Retina (tissue), 1 donor: ENCODE measurements at places on chromosomes 1 and 21.

DNA sequence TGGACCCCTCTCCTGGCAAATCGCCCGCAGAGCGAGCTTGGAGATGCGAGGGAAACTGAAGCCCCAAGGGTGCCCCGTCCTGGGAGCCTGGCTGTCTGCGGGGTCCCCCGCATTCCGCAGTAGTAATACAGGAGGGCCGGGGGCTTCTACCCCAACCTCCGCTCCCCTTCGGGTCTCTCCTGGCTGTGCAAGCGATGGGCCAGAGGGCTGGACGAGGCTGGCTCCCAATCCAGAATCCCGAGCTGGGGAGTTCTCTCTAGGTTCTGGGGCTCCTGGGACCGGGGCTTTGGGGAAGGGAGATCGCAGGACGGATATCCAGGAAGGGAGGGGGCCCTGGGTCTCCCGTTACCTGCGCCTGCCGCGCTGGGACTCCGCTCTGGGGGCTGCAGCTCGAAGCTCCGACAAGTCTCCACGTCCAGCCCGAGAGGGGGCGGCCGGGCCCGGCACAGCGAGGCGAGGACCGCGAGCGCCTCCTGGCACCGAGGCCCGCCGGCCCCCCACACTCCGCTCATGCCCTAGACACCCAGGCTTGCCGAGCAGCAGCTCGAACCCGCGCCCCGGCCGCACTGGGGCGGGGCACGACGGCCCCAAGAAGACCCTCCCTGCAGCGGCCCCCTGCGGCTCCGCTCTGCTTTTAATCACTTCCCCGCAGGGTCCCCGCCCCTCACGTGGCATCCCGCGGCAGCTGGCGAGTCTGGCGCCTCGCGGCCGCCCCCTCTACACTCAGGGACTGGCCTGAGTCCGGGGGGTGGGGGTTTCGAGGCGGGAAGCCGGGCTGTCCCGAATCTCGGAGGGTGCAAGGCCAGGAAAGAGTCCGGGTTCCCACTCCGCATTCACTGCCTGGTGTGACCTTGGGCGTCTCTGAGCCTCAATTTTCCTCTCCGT, at the start of gene SYT6:
TSS of gene SYT6 (minus strand) at position 609 of the 885 bp plus-strand sequence. CDS start at position 512, 97 bp downstream.
- peak; percentile 64 for DNase-seq

DNA sequence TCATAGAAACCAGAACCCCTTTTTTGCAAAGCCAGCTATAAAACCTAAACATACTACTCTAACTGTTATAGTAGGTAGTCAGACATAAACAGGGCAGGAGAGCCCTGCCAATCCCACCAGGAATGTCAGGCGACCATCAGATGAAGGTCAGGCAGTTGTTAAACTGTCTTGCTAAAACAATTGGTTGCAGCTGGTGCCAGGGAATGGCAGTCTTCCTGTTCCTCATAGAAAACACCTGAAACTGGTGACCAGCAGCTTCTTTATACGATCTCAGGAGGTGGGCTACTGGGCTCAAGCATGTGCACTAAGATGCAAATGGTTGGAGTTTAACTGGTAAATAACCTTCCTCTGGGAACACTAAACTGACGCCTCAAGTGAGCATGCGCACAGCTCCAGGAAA, 224.1 kb downstream of the COL11A1 start:
- DNase-seq = no peak

DNA sequence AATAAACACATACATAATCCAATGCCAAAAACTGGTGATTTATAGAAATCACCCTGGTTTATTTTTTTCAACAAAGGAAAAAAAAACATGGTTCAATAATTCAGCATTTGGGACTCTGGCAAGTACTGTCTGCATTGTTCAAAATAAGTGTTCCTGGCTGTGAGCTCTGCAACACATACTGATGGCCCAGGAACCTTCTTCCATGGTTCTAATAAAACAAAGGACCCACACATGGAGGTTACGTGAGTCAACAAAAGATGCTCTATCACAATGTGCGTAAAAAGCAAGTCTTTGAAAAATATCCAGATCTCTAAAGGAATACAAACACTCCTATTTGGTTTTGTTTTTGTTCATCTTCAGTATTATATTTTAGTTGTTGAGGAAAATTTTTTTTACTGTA, 37.9 kb upstream of the C1orf198 start:
- no peak for DNase-seq

DNA sequence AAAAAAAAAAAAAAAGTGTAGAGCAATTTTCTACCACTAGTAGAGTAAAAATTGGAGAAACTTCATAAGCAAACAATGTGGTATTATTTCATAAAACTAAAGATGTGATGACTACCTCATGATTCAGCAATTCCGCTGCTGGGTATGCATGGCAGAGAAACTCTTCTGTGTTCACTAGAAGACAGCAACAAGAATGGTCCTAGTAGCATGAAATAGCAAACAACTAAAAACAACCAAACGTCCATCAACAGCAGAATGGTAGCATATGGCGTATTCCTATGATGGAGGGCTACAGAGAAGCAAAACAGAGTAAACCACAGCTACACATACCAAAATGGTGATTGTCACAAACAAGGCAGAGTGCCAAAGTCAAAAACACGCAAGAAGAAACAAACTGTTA, 18.9 kb downstream of the HTR1D start:
- DNase-seq = no peak

DNA sequence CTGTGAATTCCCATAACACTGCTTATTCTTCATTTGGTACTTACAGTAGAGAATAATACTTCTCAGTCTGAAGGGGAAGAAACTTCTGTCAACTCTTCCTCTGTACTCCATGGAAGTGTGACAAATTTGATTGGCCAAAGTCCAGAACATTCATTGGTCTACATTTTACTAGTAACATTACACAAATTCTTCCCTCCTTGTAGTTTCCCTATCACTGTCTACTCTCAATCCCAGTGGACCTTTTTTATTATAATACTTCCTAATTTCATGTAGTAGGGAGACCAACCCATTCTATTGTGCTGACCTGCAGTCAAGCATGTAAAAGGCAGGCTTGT, 74.7 kb downstream of the ALG6 start:
- DNase-seq = no peak

DNA sequence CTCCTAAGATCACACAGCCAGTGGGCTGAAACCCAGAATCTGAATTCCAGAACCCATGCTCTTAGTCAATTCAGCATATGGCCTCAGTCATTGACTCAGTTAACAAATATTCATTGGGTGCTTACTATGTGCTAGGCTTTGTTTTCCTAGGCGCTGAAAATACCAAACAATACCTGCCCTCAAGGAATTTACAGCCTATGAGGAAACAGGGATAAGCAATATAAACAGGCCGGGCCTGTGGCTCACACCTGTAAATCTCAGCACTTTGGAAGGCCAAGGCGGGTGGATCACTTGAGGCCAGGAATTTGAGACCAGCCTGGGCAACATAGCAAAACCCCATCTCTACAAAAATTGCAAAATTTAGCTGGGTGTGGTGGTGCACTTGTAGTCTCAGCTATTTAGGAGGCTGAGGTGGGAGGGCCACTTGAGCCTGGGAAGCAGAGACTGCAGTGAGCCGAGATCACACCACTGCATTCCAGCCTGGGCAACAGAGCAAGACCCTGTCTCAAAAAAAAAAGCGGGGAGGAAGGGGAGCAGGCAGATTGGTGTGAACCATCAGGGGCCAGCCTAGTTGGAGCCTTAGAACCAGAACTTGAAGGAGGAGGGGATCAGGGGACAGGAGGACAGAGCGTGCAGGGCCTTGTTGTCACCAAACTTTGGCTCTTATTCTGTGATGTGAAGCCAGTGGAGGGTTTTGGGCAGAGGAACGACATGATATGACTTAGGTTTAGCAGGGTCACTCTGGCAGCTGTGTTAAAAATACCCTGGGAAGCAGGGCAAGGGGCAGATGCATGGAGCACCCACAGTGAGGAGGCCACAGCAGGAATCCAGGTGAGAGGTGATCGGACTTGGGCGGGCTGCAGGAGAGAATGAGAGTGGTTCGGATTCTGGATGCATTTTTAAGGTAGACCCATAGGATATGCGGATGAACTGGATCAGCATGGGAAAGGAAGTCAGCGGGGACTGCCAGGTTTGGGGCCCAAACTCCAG, 5.8 kb downstream of the TINAGL1 start:
- DNase-seq = no peak

DNA sequence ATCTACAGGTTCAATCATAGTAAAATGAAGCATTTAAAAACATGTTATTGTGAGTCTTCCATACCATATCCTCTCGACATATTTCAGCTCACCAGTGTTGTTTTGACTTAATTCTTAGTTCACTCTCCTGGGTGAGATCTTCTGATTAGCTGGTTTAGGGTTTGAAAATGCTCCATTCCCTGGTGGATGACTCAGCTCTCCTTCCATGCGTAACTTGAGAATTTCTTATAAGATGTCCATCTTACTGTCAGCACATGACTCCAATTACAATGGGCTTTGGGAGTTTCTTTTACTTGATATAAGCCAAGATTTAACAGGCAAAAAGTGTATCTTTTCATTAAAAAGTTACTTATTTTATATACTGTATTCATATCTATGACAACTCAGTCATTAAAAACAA, 476.5 kb downstream of the BRINP3 start:
- DNase-seq = no peak

DNA sequence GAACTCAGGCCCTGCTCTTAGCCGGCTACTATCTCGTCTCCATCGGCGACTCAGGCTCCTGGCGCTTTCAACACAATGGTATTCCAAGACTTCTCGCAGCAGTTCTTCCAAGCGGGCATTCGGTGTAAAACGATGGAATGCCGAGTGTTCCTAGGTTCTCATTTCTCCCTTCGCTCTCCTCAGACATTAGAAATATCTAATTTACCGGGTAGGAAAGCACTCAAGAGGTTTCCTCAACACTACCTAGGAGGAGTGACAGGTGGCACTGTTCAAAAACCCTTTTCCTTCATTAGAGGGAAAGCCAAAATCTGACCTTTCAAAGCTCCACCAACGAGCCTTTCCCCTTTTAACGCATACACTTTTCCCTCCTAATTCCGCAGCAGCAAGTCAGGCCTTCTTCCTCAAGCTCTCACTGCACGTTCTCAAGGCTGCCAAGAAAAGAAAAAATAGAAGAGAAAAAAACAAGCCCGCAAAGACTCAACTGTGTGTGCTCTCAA, 601 bp downstream of the UBE2G2 start:
- no peak for DNase-seq

- no peak for DNase-seq
Observed at GRCh38 chr1:27633640-27634176, 1.3 kb downstream of the FGR start.

DNA sequence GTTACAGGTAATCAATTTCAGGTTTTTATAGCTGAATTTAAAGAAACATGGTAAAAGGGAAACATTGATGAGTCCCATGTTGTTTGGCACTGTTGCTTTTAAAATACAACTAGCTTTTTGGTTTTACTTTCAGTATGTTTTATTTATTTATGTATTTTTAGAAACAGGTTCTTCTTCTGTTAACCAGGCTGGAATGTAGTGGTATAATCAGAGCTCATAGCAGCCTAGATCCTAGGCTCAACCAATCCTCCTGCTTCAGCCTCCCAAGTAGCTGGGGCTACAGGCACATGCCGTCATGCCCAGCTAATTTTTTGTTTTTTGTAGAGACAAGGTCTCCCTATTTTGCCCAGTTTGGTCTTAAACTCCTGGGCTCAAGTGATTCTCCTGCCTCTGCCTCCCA, 50.4 kb downstream of the CTTNBP2NL start:
- no peak for DNase-seq

DNA sequence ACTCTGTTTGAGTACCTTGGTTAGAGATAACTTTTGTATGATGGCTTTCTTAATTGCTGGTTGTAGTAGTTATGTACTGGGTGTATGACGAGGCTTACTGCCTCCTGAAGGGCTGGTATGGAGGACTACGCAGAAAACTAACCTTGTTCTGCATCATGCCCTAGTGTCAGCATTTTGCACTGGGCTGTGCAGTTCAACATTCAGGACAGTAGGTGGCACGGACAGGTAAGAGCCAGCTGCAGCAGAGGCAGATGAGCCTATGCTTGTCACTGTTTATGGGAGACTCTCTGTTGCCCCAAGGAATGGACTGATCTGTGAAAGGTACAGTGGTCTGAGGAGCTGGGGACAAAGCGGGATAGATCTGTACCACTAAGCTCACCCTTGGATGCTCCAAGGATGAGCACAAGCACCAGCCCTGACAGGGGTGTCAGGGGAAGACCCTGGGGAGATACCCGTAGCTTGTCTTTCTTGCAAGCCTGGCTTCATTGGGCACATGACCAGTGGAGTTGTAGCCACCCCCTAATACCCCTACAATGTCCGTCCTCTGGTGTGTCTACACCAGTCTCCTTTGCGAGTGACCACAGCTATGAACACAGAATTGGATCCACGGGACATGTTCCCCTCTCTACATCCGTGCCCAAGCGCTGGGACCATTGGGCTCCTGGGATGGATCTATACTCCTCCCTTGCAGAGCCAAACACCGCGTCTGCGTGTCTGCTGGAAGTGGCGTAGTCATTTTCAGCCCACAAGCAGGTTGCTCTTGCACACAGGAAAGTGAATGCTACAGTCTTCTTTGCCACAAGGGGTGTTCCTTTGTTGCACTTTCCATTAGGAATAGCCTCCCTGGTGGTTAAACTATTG, 51.1 kb upstream of the CFHR3 start:
- peak; percentile 45 for DNase-seq

GRCh38 chr1:3387401-3387800, 67.1 kb upstream of the ARHGEF16 start:
- no peak for DNase-seq

DNA sequence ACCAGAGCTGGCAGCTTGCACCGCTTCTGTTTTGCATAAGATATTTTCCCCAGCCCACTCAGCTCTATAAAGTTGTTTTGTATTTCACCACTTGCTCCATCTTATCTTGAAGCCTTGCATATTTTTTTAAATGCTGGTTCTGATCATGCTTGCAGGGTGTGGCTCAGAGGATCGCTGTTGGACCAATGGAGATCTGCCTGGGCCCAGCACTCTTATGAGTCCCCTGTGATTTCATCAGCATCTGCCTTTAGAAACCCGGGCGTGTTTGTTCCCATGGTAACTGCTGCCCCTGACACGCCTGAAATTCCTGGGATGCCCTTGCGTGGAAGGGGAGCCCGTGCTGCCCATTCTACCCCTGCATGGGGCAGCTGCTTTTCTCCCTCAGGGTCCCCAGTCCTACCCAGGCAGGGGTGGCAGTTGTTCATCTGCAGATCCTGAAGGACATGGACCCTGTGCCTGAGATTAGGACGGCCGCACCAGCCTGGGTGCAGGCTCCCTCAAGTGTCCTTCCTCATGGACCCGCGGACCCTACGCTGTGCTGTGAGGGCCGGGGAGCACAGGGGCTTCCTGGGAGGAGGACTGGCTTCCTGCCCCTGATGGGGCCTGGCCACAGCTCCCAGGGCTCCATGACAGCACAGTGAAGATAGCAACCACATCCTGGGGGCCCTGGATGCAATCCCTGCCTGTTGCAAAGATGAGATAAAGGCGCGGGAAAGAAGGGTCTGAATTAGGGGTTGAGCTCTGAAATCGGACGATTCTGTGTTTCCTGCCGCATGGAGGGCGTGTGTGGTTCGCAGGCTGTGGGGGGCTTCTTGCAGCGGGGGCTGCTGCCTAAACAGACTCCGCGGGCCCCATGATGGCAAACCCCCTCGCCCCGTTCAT, 226.5 kb downstream of the SDCCAG8 start:
- peak; percentile 81 for DNase-seq

- DNase-seq = no peak
Observed at GRCh38 chr1:225651376-225651871, 1.5 kb downstream of the ENAH start.

- DNase-seq = no peak
Observed at GRCh38 chr1:239786464-239786863, 305.2 kb upstream of the FMN2 start.
